ENCODE measurements at places on chromosomes 11 and 22.
A peak's percentile ranks its signal among the peaks of the same experiment; 100 is the strongest.

GRCh38 chr11:110431051-110431672 lies 1.4 kb downstream of the FDX1 start:
- DNase-seq, result no peak

GRCh38 chr11:11056749-11057471 lies 199.1 kb upstream of the ZBED5 start:
- no peak for DNase-seq

- DNase-seq, result peak; percentile 11
Measured at GRCh38 chr11:4095509-4096230, 1.1 kb downstream of the RRM1 start.

DNA sequence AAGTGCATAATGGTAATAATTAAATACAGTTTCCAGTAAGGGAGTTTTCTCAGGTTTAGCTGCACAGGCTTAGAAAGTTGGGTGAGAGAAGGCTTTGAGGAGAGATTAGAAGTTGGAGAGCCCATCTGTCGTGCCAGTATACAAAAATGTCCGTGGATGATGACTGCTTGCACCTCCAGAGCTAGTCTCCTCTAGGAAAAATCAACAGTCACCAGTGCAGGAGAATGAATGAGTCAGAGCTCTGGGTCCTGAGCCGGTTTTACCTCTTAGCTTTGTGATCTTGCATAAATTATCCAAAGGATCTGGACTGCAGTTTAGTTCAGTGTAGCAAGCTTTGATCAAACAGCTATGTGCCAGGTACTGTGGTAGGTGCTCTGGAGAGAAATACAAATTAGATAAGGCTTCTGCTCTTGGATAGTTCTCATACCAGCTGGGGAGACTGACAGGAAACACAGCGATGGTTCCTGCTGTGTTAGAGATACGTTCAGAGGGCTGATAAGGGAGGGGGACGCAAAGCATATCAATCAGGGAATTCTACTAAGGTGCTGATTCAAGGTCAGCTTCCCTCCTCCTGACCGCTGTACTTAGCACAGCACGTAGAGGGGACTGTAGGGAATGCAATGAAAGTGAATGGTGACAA lies 125.9 kb downstream of the TEAD1 start:
- DNase-seq, result no peak

DNA sequence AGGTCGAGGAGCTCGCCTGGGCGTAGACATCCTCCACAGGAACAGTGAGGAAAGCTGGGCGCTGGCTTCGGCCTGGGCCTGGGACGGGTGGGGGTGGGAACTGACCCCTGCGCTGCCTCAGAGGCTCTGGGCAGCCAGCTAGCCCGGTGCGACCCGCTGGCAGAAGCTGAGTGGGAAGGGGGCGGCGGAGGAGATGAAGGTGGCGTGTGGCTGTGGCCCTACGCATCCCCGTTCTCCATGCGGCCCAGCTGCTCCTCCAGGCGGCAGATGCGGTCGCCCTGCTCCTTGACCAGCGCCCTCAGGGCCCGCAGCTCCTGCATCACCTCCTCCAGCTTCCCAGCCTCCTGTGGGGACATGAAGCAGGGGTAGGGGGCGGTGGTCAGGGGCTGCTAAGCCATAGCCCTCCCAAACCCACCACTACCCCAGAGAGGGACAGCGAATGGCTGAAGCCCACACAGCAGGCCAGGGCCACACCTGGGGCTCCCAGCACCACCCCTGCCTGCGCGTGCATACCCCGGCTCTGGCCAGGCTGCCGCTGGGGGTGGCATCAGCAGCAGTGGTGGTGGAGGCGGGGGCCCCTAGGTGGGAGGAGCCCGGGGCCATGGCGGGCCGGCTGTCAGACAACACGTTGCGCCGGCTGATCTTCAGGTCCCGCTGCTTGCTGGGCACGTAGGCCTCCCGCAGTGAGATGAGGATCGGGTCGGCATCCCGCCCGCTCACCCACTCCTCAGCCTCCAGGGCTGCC lies 848 bp upstream of the PTPRCAP start:
- DNase-seq, result no peak

DNA sequence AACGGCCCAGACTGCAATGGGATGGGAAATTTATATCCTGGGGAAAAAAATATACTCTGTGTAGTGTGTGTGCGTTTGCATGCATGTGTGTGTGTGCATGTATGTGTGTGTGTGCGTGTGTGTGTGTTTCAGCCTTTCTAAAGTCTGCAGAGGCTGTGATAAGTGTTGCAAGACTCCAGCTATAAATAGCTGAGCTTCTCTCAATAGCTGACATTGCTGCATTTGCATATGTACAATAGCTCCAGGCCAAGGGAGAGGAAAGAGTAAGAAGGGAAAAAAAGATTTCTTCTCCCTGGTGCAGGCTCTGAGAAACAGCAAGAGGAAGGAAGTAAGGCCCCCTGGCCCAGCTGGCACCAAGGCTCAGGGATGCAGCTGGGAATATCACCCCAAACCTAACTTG lies 483.0 kb downstream of the MN1 start:
- DNase-seq, result no peak

DNA sequence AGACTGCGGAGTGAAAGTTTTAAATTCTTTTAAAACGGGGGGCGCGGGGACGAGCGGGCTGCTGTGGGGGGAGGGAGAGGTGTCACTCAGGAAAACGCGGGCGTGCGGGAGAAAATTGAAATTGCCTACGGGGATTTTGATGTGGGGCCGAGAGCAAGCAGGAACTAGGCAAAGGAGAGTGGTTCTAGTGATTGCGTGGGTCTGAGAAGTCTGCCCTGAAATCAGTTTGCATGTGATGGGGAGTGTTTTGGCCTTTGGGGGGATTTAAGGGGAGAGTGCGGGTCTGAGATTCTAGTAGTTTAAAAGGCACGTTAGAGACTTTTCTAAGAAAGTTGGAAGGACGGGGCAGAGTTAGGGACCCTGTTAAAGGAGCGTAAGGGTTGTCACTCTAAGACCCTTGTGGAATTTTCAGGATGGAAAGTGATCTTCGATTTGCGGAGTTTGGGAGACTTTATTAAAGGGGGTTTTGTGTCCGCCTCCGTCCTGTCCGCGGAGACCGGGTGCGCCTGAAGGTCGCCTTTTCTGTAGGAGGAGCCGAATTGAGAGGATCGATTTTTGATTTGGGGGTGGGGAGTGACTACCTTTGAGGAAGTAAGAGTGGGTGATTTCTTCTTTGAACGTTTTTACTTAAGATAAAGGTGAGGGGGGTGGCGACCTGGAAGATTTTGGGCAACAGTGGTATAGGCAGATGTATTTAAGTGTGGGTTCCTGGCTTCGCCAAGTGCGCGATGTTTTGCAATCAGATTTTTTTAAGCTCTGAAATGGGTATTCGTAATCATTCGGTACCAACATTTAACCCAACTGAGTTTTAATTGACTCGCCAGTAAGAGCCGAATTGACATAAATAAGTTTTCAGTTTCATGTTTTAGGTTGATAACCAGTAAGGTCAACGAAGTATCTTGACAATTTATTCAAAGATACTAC lies 1.1 kb downstream of the EED start:
- no peak for DNase-seq

DNA sequence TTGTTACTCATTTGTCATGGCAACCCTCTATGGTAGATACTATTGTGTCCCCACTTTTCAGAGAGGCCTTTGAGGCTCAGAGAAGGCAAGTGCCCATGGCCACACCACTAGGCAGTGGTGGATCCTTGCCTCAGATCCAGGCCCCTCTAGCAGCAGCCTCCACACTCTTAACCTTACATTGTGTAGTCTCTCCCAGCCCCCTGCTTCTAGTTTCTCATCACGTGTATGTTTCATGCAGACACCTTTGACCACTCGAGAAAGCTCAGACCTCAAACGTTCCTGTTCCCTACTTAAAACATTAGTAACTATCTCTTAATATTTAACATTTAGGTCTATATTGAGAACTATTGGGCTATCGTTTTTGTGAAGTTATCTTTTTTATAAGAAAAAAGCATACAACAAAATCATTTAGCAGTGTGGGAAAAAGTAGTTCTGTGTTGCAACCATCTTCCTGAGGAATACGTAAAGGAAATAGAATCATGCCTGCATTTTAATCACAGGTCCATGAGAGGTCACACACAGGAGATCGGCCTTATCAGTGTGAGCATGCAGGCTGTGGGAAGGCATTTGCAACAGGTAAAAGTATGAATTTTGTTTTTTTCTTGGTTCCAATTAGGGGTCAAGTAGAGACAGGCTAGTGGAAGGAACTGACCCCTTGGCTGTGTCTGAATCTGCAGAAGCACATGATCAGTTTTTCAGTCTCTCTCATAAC lies 35.1 kb downstream of the ZNF143 start:
- no peak for DNase-seq

DNA sequence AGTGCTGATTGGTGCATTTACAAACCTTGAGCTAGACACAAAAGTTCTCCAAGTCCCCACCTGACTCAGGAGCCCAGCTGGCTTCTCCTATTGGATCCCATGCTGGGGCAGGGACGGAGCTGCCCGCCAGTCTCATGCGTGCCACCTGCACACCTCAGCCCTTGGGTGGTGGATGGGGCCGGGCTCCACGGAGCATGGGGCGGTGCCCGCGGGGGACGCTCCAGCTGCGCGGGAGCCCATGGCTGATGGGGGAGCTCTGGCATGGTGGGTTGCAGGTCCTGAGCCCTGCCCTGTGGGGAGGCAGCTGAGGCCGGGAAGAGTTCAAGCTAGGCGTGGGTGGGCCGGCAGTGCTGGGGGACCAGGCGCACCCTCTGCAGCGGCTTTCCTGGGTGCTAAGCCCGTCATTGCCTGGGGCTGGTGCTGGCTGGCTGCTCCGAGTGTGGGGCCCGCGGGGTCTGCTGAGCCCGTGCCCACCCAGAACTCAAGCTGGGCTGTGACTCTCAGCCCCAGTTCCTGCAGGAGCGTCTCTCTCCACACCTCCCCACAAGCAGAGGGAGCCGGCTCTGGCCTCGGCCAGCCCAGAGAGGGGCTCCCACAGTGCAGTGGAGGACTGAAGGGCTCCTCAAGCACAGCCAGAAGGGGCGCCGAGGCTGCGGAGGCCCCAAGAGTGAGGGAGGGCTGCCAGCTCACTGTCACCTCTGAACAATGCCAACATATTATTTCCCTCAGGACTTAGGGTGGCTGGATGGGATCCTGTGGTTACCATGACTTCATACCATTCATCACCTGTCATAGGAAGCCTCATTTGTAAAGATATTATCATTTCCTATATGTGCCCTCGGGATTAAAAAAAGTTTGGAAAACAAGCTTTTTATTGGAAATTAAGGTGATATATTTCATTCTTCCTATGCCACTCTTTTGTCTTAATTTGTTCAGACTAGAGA lies 688.7 kb downstream of the ETS1 start:
- DNase-seq, result no peak

- peak; percentile 16 for DNase-seq
Measured at GRCh38 chr11:76598426-76598839, 72.1 kb downstream of the LRRC32 start.

DNA sequence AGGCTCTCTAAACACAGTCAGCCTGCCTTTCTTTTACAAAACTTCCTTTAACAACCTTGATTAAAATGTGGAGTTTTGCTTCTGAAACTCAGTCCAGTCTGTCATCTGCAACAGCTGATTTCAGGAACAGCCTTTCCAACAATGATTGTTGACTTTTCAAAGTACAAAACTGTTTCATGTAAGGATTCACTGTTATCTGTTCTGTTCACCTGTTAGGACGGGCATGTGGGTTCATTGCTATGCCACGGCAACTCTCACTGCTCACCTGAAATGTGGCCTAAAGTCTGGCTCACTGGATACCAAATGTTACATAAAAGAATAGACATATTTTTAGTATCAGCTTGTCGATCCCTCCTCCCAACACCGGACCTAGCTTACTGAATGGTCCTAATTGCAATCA lies 242.8 kb downstream of the LUZP2 start:
- no peak for DNase-seq

- no peak for DNase-seq
Measured at GRCh38 chr11:106442032-106442431, 364.6 kb downstream of the AASDHPPT start.

GRCh38 chr22:38674888-38675287 lies 6.9 kb upstream of the TOMM22 start:
- DNase-seq, result no peak

DNA sequence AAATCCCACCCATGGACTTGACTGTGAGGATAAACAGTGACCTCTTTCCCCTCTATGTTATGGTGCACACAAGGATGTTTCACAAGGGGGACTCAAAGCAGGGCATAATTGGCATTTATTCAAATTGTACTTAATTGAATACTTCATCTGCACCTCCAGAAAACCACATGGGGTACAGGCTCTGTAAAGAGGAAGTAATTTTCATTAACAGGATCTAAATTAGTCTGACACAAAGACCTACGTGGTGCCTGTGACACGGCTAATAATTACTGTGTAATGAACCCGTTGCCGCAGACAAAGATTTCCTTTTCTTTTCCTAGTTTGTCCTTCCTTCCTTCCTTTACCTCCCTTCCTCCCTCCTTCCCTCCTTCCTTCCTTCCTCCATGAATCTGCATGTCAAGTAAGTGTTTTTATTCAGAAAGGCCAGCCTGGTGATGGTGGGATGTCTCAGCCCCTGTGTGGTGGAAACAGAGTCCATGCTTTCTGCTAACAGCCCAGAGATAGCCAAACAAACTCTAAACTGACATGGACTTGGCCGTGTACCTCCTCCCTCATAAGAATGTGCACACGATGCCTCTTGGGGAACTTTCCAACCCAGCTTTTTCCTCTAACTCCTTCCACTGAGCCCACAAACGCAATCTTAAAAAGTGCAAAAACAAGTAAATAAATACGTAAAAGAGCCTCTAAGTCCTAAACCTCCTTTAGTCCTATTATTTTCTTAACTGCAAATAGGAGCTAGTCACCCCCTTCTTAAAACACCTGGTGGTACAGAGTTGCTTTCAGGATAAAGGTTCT lies 118.8 kb downstream of the INSC start:
- no peak for DNase-seq

DNA sequence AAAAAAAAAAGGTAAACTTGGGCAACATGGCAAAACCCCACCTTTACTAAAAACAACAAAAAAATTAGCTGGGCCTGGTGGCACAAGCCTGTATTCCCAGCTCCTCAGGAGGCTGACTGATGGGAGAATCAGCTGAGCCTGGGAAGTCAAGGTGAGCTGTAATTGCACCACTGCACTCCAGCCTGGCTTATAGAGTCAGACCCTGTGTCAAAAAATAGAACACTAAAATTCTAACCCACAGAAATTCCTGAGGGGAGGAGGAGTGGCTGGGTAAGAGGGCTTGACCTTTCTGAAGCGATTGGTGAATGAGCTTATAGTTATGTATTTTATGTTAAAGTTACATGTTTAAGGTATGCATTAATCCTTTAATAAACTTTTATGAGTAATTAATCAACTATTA lies 53.3 kb downstream of the FAT3 start:
- DNase-seq, result no peak

DNA sequence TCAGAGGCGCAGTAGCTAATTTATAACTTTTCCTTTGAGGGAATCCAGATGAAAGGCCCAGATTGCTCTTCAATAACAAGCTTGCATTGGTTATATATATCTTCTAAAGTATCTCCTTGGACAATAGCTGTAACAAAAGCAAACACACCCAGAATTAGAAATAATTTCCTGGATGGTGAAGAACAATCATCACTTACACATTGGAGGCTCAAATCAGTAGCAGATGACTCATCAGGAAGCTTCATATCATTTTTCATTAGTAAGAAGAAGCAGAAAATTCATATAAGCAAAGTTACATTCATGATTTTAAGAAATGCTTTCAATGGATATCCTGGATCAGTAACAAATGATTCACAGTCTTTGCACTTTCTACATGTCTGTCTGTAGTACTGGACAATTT lies 173.6 kb upstream of the CCDC90B start:
- no peak for DNase-seq

- DNase-seq, result no peak
Measured at GRCh38 chr22:39873965-39874364, 19.6 kb downstream of the ENTHD1 start.

- no peak for DNase-seq
Measured at GRCh38 chr22:49735411-49735900, 92.2 kb downstream of the BRD1 start.

GRCh38 chr11:41781441-41781840 lies 322.0 kb upstream of the LRRC4C start:
- no peak for DNase-seq

Measured in NCI-H446 (cell line).